ENCODE measurements at places on chromosomes 7 and 10. TPM values are rescaled to one million over a fixed set of nuclear protein-coding genes. Genes with fewer than 3 reads are reported as not detected.

The CPEB3 gene
- polyA plus RNA-seq, result 1.9 TPM

The NPC1L1 gene
- 0.07 TPM for polyA plus RNA-seq

The HGF gene
- polyA plus RNA-seq, result 0.12 TPM

The XRCC2 gene
- polyA plus RNA-seq, result 1.1 TPM
